ENCODE measurements at places on chromosomes 16 and 17.

- no peak for DNase-seq
Observed at GRCh38 chr16:84592718-84593117, 25.2 kb downstream of the COTL1 start.

GRCh38 chr17:39026980-39027451 lies 59.8 kb upstream of the FBXO47 start:
- DNase-seq, result peak; percentile 88

DNA sequence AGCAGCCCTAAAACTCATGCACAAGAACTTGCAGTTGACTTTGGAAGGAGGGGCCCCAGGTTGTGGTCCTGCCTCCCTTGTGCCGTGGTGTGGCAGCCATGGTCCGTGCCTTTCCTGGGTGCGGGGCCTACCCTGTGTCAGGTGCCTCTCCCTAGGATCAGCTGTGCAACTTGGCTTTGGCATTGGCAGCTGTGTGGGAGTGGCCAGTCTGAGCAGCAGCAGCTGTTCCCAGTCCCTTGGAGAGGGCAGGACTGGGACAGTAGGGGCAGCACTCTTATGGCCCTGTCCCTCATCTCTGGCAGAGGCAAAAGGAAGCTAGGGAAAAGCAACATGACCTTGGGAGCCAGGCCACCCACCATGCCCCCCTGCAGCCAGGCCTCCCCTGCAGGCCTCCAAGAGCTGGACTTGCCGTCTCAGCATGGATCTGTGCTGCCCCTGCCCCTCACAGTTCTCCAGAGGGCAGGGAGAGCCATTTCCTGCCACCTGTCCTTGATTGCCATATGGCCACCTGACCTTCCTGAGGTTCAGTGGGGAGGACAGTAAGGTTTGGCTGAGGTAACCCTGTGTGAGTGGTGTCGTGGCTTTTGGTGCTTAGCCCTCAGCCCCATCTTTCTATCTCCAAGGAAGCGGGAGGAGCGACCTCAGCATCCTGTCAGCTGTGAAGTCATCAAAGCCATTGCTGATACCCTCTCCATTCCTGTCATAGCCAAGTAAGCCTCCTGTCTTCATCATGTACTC lies 15.5 kb upstream of the NFATC3 start:
- no peak for DNase-seq

- DNase-seq, result no peak
Observed at GRCh38 chr17:50871898-50872297, 5.7 kb upstream of the TOB1 start.

DNA sequence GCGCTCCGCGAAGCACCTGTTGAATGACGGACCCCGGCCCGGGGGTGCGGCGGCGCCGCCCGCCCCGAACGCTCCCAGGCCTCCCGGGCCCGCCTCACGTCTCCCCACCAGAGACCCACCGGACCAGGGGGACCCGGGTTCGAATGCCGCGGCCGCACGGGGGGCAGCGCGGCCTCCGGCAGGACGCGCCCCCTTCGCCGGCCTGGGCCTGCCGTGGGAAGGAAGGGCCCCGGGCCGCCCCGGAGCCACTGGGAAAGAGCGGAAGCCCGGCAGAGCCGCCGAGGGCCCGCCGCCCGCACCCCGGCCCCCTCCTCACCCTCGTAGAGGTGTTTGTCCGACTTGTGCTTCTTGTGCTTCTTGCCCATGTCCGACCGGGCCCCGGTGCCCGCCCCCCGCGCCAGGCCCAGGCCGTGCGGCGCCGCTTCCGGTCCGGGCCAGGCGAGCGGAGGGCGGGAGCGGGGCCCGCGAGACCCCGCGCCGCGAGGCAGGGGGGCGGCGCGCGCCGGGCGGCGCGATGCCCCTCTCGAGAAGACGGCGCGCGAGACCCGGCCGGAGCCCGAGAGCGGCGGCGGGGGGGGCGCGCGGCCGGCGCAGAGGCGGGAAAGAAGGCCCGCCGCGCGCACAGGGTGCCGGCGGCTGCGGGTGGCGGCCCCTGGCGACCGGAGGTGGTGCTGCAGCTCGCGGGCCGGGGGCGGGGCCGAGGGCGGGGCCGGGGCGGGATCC lies at the start of gene BRD7:
Gene BRD7 (minus strand): TSS at position 579 of the 723 bp plus-strand sequence. CDS start 214 bp downstream, at position 365.
- DNase-seq, result no peak

GRCh38 chr16:57407521-57408353 lies 3.2 kb downstream of the CCL17 start:
- no peak for DNase-seq

GRCh38 chr16:10753670-10754069 lies 10.0 kb downstream of the NUBP1 start:
- no peak for DNase-seq

- no peak for DNase-seq
Observed at GRCh38 chr17:77429969-77430752, 289.4 kb downstream of the SEC14L1 start.

- DNase-seq, result no peak
Observed at GRCh38 chr16:65574326-65574966, 452.6 kb upstream of the CDH11 start.

GRCh38 chr16:86667035-86667434 lies 88.7 kb downstream of the FOXL1 start:
- DNase-seq, result no peak

- DNase-seq, result no peak
Observed at GRCh38 chr17:80730739-80731138, 186.1 kb downstream of the RPTOR start.

- DNase-seq, result no peak
Observed at GRCh38 chr17:73722165-73722564, 77.9 kb upstream of the SDK2 start.

DNA sequence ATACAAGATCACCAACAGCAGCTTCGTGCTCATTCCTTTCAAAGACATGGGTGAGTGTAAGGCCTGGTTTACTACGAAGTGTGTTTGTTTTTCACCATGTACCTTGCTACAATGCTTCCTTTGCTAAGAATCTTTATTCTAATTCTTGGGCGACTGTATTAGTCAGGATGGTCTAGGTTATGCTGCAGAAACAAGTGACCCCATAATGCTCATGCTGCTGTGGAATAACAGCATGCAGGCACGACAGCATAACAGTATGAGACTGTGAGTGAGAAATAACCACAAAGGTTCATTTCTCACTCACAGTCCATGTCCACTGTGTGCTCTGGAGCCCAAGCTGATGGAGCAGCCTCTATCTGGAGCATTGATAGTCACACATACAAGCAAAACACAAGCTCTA lies 38.0 kb downstream of the TMC7 start:
- DNase-seq, result no peak

DNA sequence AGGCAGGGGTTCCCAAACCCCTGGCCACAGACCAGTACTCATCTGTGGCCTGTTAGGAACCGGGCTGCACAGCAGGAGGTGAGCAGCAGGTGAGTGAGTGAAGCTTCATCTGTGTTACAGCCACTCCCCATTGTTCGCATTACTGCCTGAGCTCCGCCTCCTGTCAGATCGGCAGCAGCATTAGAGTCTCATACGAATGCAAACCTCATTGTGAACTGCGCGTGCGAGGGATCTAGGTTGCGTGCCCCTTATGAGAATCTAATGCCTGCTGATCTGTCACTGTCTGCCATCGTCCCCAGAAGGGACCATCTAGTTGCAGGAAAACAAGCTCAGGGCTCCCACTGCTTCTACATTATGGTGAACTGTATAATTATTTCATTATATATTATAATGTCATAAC lies 25.1 kb upstream of the RMI2 start:
- DNase-seq, result no peak

- DNase-seq, result no peak
Observed at GRCh38 chr16:72666267-72666666, 381.7 kb downstream of the ZFHX3 start.

DNA sequence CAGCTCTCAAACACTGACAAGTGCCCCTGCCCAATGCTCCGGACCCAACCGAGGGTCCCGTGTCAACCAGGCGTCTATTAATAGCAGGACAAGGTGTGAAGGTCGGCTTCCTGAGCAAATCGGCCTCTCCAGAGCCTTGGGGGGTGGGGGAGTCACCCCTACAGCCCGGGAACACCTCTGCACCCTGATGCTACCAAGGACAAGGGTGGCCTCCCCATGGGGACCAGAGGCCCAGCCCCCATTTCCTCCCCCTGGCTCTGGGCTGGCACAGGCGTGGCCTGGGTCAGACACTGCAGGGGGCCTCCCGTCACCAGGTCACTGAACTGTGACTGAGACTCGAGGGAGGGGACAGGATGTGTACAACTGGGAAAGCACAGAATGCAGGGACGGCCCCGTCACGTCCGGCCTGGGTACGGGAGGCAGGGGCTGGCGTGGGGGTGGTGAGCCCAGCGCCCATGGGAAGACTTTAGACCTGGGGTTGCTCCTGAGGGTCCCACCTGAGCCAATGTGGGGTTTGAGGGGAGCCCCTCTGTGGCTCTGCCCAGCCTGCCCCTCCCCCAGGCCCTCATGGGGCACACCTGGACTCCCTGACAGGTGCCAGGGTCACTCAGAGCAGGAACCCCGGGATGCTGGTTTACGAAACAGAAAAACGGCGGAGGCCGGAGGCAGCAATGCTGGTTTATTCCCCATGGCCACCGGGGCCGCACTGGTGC lies 579 bp upstream of the CYBA start:
- no peak for DNase-seq

- no peak for DNase-seq
Observed at GRCh38 chr16:12729448-12729847, 74.2 kb downstream of the CPPED1 start.

DNA sequence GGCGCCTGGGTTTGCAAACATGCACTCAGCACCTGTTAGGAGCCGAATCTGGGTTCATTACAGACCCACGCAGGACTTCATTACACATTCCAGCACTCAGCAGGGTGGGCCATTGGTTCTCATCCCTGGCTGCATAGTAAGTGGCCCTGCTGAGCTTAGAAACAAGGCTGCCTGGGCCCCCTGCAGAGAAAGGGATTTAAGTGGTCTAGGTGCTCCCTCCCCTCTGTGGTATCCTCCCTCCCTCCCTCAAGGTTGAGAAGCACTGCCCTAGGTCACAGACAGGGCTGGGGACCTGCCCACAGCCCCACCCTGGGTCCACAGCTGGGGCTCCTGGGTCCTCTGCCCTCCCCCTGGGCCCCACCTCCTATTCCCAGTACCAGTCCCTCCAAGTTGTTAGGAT lies 28.3 kb downstream of the WNT3 start:
- no peak for DNase-seq

DNA sequence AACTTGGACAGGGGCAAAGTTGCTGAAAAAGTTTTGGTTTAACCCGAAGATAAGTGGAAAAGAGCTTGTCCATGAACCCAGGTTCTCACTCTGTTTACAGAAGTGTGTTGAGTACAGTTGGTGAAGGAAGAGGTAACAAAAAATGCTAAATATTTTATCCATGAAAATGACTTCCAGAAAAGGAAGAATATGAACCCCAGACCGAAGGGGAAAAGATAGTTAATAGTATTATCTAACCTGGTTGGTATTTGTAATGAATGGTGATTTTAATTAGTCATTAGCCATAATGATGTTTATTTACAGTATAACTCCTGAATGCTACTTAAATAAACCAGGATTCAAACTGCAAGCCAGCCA lies 574 bp upstream of the TMEM106A start:
- DNase-seq, result no peak

DNA sequence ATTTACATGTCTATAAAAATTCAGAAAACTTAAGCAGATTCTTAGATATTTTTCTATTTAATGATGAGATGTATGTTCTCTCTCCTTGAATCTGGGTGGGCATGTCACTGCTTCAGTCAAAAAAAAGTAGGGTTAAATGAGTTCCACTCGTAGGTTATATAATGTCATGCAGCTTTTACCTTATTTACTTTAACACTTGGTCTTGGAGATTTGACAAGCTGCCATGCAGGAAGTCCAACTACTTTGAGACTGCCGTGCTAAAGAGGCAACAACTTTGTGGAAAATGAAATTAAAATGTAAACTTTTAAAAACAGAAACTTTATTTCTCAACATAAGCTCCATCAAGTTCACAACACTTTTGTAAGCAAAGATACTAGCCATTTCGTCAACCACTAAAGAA lies 1336.0 kb upstream of the CDH8 start:
- DNase-seq, result no peak

DNA sequence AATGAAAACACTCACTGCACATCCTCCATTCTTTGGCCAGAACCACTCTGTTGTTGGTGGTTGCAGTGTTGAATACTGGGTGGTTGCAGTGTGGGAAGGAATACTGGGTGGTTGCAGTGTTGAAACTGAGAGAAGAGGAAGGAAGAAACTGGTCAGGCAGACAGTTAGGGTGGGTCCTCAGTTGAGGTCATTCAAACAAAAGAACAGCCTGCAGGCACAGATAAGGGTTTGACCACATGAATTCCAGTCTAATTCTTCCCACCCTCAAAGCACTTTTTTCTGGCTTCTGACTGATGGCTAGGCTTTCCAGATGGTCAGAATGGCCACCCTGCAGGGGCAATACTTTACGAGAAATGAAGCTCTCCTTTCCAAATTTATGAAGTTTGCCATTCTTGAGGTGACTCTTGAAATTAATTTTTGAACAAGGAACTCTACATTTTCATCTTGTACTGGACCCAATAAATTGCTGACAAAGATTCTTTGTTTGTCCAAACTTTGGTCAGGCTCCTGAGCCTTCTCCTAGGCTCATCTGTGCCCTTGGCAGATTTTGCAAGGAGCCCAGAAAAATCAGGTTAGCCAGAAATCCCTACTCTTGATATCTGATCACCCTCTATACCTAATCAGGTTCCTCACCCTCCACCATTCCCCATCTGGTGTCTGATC lies 596.6 kb upstream of the CDH5 start:
- DNase-seq, result no peak

- DNase-seq, result no peak
Observed at GRCh38 chr16:73285436-73286201, 237.7 kb upstream of the ZFHX3 start.

DNA sequence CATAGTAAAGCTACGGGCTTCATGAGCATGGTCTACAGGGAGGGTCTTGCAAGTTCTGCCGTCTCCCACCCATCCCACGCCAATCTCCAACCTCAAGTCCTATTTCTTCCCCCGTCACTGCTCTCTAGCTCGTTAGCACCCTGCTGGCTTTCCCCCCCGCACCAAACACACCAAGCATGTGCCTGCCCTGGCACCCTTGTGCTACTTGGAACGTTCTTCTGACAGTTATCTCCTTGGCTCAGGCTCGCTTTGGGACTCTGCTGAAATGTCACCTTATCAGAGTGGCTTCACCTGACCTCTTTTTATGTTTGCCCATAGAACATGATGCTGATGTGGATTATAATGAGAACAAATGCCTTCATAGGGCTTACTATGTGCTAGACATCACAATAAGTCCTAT lies 21.9 kb downstream of the GLYR1 start:
- no peak for DNase-seq

GRCh38 chr17:75262112-75262606 lies 480 bp downstream of the MRPS7 start:
- DNase-seq, result no peak

DNA sequence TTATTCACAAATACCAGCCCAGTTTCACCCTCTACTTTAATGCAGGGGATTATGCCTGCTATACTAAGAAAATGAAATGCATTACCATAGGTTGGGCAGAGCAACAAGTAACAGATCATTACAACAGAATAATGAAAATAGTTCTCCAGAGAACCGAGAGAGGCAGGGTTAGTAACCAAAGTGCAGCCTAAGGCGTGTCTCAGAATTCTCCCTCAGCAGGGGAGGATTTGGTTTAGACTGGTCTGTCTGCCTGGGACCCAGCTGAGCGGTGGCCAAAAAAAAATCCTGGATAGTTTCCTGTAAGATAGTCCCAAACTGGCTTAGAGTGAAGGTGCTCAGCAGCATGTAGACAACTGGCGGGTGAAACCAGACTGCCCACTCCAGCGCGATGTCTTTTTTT lies 30.8 kb upstream of the ADCY7 start:
- no peak for DNase-seq

GRCh38 chr17:4529533-4530152 lies 25.5 kb downstream of the MYBBP1A start:
- no peak for DNase-seq

- DNase-seq, result no peak
Observed at GRCh38 chr17:17548044-17548443, 43.5 kb downstream of the PEMT start.

- DNase-seq, result no peak
Observed at GRCh38 chr16:79656553-79657115, 56.1 kb upstream of the MAF start.

Data from NCI-H2081 treated with DMSO at 0.1 percent for 48 hours (cell line).